ENCODE measurements at places on chromosomes 5 and 9.

GRCh38 chr5:159705948-159706347 is 210.3 kb upstream of the ADRA1B start:
- no peak for DNase-seq

- no peak for DNase-seq
Measured at GRCh38 chr9:135785013-135785575, 83.1 kb downstream of the KCNT1 start.

DNA sequence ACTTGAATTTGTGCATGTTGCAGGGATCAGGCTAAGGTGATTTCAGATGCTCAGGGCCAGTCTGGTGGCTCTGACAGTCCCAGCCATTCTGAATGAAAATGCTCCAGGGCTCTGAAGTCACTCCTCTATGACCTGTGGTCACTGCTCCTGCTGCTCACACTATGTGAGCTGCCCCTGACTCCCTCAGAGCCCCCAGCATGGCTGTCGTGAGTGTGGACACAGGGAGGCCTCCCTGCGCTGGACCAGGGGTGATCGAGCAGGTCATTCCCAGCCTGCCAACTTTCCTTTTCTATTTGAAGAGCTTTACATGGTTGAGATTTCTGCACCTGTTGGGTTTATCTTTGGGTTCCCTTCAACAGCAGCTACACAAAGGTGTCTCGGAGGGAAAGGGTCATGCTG is 74.5 kb downstream of the WNK2 start:
- no peak for DNase-seq

GRCh38 chr5:112245656-112246055 is 173.4 kb downstream of the EPB41L4A start:
- no peak for DNase-seq

DNA sequence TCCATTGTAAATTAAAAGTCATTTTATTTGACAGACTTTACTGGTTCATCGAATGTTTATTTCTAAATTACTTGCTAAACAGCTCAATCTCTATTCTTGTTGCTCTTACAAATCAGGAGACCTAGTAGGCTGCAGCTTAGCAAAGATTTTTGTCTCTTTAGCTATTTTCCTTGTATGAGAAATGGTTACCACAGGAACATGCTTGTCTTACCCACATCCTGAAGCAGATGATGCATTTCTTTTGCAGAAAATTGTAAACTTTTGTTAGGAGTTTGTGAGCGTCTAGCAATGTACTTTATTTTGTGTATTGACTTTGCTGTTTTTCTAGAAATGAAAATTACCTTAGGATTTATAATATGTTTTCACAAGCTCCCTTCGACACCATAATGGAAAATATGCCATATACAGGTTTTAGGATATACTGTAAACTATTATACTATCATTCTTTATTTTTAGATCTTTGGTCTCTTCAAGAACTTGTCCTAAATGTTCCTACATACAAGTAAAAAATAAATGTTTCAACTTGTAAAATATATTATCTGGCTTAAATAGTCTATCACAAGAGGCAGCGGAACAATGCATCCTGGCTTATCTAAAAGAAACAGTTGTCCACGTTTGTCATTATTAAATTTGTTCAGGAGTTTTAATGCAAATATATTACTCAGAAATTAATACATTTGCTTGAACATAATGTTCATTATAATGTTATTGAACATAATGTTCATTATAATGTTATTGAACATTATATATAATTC is 54.1 kb downstream of the SPEF2 start:
- DNase-seq, result no peak

GRCh38 chr9:18638371-18639249 is 164.7 kb downstream of the ADAMTSL1 start:
- DNase-seq, result no peak

GRCh38 chr5:137921931-137922330 is 32.7 kb downstream of the PKD2L2 start:
- no peak for DNase-seq

DNA sequence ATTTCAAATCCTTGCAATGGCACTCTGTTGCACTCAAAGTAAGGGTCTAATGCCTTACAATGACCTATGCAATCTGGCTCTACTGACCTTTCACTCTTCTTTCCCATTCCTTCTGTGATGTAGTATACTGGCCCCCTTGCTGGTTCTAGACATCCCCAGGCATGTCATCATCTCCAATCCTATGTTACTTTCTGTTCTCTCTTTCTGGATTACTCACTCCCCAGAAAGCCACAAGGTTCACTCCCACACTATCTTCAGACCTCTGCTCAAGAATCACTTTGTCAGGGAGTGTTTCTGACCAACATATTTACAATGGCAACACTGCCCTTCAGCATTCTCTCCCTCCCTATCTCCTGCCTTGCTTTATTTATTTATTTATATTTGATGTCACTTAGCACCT is 802.2 kb upstream of the WWC1 start:
- DNase-seq, result no peak

DNA sequence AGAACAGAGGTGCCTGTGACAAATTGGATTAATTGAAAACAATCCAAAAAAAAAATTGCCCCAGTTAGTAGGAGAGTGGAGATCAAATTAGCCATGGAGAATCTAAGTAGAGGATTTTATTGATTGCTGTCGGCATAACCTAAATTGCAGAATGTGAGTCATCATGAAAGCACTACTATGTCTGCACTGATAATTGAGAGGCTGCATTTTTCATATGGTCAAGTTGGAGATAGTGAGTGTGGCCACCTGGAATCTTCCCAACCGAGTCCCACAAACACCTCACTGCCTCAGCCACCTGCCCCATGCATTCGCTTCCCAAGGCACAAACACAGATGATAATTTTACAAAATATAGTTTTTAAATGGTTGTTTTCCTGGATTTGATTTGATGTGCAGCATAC is 123.7 kb downstream of the NTRK2 start:
- DNase-seq, result no peak
